Mesothelial cell of epicardium (in vitro differentiated cells): ENCODE measurements at places on chromosomes 5 and 9.

- no peaks in the 10 kb centered on the region for H3K36me3 ChIP-seq
- DNase-seq: no peak
- no peaks in the 10 kb centered on the region for H3K27me3 ChIP-seq
- peaks cover 31% of the 10 kb centered on the region for H3K4me1 ChIP-seq
- H3K4me3 ChIP-seq: no peak overlapping the region
Observed at GRCh38 chr9:133512253-133513213, 12.2 kb downstream of the MYMK start.

GRCh38 chr5:171288066-171288465, 21.0 kb upstream of the TLX3 start:
- H3K27me3 ChIP-seq: no peaks in the 10 kb centered on the region
- no peak for DNase-seq
- H3K36me3 ChIP-seq: peaks cover under 1% of the 10 kb centered on the region
- no peak overlapping the region for H3K4me3 ChIP-seq
- peaks cover 2% of the 10 kb centered on the region for H3K4me1 ChIP-seq
- no peak overlapping the region for H3K27ac ChIP-seq

DNA sequence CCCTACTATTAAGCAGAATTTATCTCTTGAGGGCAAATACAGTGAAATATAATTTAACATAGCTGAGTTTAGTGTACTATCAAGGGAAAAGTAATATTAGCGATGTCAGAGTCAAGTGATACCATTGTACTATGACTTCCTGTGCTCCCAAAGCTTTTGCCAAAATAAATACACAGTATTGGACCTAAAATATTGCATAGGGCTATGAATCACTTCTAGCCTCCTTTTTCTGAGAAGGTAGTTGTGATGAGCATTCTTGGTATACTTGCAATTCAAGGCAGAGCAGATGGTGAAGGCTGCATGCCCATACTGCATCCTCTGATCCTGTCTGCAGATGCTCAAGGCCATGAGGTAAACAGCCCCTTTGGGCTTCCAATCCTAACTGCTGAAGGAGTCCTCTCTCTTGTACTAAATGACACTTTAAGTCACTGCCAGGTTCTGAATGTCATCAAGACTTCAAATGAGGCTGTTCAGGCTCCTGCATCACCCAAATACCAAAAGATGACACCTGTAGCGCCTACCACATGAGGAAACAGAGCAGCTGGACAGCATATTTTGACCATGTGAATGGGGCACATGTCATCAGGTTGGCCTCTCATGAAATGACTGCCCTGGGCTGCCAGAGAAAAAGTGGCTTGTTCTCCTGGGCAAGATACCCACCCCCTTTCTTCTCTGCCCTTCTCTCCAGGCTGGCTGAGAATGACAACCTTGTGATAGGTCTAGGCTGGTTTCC, 29.7 kb upstream of the PPP2CA start:
- H3K27me3 ChIP-seq: no peaks in the 10 kb centered on the region
- no peak for DNase-seq

- peaks cover 26% of the 10 kb centered on the region for H3K4me1 ChIP-seq
- no peak overlapping the region for H3K27ac ChIP-seq
- no peaks in the 10 kb centered on the region for H3K36me3 ChIP-seq
- peak; percentile 32 for DNase-seq
- H3K4me3 ChIP-seq: no peak overlapping the region
- H3K27me3 ChIP-seq: no peaks in the 10 kb centered on the region
Observed at GRCh38 chr5:178434851-178435250, 155.3 kb downstream of the COL23A1 start.

- peaks cover 6% of the 10 kb centered on the region for H3K4me1 ChIP-seq
- H3K36me3 ChIP-seq: peaks cover 25% of the 10 kb centered on the region
- no peak overlapping the region for H3K4me3 ChIP-seq
- no peaks in the 10 kb centered on the region for H3K27me3 ChIP-seq
- no peak for DNase-seq
- peak overlapping the region; percentile 59 for H3K27ac ChIP-seq
Observed at GRCh38 chr9:129007035-129007765, 20.9 kb downstream of the SH3GLB2 start.
